NCI-H2227 treated with DMSO at 0.1 percent for 48 hours (cell line): ENCODE measurements at places on chromosomes 11 and 22.

GRCh38 chr22:43995798-43996169 lies 28.3 kb upstream of the PARVB start:
- DNase-seq: no peak

DNA sequence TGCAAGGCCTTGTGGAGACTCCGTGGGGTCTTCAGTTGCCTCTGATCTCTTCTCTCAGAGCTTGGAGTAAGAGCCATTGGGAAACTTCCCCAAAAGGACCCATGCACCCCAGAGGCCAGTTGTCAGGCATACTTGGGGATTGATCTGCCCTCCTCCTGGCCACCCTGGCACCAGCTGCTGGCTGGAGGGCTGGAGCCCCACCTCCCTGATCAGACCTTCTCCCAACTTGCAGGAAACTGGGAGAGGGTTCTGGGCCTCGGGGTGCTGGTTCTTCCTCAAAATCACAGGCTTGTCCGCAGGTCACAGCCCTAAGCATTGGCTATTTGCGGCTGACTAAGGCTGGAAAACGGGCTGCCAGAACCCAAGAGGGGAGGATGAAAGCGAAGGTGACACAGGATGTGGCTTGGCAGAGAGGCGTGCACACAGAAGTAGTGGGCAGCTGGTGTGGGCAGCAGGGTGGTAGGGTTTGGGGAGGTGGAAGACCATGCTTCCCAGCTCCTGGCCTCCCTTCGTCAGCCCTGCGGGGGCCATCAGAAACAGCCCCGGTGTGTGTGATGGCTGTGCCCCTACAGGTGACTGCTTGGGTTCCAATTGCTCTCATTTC lies 1.3 kb upstream of the DGKZ start:
- no peak for DNase-seq

GRCh38 chr22:23036684-23037428 lies 33.5 kb upstream of the GNAZ start:
- DNase-seq: no peak

DNA sequence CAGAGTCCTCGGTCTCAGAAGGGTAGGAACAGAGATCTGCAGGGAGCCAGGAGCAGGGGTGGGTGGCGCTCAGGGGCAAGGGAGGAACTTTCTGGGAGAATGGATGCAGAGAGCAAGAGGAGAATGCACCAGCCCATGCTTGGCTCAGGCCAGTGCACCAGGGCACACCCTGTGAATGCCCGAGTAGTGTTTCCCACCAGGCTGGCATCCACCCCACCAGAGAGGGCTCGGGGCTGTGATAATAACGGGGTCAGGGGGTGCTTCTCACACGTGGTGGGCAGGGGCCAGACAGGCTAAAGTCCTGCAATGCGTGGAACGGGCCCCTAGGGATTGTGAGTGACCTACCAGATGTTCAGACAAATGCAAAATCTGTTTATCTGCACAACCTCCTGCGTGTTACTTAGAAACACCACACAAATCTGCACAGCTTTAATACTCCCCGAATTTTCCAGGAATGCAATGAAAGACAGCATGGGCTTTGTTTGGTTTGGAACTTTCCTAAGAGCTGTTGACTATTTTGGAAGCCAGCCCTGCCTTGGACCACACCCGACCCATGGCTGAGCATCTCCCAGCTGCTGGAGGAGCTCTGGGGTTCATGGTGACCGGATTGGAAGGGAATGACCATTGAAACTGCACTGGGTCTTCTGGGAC lies 368.3 kb downstream of the SHANK2 start:
- DNase-seq: no peak

DNA sequence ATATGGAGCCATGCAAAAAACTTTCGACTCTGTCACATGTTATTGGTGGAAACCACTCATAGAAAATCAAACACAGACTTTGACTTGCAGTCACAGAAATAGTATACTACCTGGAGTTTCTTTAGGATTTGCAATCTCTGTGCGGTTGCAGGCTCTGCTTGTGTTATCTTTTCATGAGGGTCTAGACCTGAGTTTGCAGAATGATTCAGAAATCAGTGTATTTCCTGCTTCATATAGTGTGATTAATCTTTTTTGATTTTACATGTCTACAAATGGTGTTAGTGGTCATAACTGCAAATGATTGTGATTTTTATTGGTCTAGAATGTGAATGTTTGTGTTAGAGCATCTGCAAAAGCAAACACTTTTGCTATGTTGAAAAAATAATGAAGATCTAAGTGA lies 690.2 kb downstream of the NTM start:
- no peak for DNase-seq

DNA sequence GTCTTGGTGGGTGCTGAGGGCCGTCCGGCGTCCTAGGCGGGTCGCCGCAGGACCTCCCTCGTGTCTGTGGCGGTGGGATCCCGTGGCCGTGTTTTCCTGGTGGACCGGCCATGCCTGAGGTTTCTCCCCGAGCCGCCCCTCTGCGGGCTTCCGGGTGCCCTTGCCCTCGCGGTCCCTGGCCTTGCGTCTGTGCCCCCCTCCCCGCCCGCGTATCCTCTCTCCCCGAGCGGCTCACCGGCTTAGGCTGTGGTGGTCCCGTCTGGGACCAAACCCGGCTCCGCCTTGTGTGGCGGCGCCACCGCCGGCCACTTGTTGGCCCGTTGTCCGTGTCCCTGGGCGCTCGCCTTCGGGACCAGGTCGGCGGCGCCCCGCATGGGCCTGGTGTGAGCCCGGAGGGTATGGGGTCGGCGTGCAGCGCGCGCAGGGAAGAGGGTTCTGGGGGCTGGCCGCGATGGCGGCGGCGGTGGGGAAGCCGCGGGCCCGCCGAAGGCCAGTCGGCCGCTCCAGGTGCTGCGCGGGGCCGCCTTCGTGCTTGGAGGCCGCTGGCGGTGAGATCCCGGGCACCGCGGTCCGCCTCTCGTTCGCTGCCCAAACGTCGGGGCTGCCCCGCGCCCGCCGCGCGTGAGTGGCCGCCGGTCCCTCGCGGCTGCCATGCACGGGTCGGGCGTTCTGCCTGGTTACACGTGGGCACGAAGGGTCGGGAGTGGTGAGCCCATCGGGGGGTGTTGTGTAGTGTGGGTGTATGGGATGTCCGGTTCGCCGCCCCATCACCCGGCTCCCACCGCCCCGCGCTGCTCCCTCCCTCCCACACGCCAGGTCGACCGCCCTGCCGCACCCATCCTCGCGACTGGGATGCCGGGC lies 3899.1 kb upstream of the OR11H1 start:
- DNase-seq: no peak

DNA sequence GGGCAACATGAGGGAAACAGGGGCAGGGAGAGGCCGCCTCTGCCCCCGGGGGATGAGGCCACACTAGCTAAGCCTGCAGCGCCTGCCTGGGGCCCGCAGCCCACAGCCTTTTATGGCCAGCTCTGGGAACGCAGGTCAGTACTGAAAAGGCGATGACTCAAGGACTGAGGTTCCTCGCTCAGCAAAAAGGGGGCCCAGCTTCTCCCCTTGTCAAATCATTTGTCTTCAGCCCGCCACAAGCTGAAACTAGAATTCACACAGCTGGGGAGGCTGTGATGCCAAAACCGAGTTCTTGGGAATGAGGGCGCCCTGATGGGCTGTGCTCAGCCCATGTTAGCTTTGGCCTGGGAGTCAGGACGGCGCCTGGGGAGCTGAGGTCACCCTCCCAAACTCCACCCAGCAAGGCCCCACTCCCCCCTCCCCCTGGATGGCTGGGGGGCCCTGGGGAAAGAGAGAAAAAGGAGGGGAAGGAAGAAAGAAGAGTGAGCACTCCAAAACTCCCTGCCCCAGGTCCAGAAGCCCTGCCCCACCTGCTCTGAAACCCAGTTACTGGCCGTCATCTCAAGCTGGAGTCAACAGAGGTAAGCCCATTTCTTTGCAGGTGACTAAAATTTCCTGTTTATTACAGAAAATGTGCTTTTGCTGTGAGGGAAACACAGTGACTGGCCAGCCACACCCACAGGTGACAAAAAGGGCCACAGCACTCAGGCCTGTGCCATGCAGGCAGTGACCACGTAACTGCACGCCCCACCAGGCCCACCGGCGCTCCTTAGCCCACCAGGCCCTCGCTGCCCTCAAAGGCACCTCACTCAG lies 13.7 kb downstream of the EHD1 start:
- no peak for DNase-seq

DNA sequence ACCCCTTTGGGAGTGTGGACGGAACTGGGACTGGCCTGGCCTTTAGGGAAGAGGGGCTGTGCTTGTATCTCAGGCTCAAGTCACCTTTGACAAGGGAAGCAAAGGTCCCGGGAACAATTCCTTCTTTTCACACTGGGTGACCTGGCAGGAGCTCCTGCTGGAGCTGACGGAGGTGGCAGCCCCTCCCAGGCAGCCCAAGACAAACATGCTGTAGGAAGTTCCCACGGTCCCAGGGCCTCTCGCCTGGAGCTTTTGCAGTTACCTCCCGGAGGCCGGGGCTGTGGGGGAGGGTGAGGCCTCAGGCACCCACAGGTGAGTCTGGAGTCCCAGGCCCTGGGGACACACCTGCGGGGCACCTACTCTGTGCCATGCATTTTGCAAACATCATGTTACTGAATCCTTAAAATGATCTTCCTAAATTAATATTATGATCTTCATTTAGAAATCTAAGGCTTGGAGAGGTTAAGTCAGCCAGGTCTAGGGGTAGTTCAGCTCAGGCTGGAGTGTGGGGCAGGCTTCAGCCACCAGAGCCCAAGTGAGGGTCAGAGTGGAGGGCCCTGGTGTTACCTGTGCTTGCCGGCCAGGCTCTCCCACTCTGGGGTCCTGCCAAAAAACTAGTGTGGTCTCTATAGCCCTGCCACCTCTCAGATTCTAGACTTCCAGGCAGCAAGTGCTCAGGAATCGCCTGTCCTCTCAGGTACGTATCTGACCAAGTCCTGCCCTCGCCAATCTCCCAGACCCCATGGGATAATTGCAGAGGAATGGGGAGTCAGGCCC lies 15.7 kb upstream of the MYEOV start:
- no peak for DNase-seq

GRCh38 chr11:13891911-13892310 lies 70.6 kb upstream of the SPON1 start:
- no peak for DNase-seq

- DNase-seq: no peak
Measured at GRCh38 chr11:44658506-44658850, 68.3 kb upstream of the TSPAN18 start.

GRCh38 chr11:35218956-35219355 lies 80.0 kb downstream of the CD44 start:
- DNase-seq: no peak

DNA sequence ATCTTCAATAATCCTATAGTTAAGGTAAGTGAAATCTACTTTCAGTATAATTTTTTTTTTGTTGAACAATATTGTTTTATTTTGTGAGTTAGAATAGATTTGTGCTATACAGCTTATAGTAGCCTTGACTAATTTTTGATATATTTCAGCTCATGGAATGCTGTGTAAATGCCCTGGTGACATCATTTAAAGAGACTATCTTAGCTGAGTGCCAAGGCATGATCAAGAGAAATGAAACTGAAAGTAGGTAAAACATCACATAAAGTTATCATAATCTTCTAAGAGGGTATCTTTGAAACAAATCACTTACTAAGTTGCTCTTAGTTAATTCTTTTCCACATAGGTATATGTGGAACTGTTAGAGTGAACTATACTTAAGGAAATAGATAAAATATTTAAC lies 51.4 kb upstream of the ACAT1 start:
- no peak for DNase-seq

DNA sequence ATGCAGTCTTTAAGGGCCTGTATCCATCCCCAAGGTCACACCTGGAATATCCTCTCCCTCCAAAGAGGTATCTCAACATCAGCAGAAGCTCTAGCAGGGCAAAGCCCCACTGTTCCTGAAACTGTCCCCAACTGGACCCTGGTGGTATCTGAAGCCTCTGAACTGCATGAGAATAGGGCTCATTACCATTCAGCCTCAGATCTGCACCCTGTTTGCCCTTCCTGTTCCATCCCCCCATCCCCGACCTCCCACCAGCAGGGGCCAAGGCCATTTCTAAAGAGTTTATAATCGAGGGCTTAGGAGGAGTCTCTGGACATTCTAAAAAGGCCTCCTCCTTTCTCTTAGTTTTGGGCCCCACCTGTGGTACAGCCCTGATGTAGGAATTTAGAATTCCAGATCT lies 74.0 kb upstream of the THY1 start:
- DNase-seq: no peak

- DNase-seq: no peak
Measured at GRCh38 chr22:37206118-37206840, 6.0 kb downstream of the SSTR3 start.

DNA sequence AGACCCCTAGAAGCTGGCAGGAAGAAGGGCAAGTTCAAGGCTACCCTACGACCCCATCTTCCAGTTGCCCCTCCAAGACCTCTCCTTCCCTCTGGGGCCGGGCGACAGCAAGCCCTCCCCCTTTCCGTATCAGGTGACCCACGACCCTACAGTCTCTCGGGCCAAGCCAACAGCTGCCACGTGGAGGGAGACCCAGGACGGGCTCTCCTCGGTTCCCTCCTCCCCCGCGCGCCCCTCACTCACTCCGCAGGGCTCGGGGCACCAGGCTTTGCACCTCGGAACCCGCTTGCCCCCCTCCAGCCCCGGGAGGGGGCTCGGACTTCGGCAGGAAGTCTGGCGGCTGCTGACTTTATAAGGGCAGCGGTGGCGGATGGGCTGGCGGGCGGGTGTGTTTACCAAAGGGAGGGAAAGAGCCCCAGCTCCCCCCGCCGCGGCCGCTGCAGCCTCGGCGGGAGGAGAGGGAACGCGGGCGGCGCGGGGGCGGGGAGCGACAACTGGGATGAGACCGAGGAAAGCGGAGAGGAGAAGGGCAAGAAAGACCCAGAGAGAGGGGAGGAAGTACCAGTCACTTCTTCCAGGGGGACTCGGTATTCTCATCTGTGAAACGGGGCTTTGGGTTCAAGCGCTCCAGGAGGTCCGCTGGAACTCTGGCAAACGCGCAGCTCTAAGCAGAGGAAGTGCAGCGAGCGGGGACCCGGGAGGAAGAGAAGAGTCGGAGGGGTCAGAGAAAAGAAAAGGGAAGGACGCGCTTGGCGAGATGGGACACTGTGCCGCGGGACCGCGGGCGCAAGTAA lies 767 bp downstream of the SLC43A1 start:
- no peak for DNase-seq

DNA sequence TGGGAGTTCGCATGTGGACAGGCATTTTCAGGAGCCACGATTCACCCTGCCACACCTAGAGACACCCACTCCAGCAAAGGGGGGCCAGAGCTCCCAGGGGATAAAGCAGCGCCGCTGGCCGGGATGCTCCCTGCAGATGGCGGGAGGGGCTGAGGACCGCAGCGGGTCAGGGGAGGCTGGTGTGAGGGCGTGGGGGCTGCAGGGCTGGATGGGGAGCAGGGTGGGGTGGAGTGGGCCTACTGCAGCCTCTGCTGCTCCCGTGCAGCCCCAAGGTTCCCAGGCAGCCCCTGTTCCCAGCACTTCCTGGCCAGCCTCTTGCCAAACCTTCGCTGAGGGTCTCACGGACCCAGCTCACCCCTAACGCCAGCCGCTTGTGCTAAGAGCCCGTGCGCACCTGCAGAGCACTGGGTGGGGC lies 13.0 kb downstream of the MUC5B start:
- no peak for DNase-seq

GRCh38 chr22:45583504-45583903 lies 80.8 kb downstream of the FBLN1 start:
- no peak for DNase-seq
